ENCODE measurements at places on chromosomes 4 and X.

DNA sequence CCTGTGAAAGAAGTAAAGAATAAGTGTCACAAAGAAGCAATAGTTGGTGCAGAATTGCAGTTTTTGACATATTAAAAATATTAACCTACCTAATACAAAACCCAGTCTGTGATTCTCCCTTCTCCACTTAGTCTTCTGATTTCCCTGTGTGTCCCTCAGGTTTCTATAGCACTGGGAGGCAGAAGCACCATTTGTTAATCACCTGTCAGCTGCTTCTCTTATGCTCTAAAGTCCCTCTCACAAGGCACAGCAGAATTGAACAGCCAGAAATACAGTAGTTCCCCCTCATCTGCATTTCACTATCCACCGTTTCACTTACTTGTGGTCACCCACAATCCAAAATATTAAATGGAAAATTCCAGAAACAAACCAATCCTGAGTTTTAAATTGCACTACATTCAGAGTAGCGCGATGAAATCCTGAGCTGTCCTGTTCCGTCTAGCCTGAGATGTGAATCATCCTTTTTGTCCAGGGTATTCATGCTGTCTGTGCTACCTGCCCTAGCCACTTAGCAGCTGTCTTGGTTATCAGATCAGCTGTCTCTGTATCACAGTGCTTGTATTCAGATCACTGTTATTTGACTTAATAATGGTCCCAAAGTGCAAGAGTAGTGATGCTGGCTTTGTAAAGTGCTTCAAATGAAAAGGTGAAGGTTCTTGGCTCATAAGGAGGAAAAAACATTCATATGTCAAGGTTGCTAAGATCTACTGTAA, 984.1 kb upstream of the GRID2 start:
- no peak for DNase-seq

GRCh38 chrX:16966752-16967448, 20.4 kb downstream of the REPS2 start:
- DNase-seq, result no peak

DNA sequence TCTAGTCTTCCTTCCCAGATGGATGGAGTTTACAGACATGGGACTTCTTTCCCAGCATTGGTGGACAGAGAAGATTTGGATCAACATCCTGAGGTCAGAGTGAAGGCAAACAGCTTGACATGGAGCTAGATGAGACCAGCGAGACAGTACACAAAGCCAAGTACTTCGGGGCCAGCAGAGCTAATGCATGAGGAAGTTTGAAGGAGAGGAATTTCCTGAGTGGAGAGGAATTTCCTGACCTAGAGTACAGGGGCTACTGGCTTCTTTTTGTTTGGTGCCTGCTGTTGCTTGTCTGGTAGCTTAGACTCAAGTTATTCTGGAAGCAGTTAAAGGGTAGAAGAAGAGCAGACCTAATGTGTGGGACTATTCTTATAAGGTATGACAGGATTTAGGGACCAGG, 69.1 kb upstream of the EOLA2 start:
- no peak for DNase-seq

GRCh38 chrX:72016881-72017783, 106.5 kb downstream of the NHSL2 start:
- DNase-seq, result no peak

DNA sequence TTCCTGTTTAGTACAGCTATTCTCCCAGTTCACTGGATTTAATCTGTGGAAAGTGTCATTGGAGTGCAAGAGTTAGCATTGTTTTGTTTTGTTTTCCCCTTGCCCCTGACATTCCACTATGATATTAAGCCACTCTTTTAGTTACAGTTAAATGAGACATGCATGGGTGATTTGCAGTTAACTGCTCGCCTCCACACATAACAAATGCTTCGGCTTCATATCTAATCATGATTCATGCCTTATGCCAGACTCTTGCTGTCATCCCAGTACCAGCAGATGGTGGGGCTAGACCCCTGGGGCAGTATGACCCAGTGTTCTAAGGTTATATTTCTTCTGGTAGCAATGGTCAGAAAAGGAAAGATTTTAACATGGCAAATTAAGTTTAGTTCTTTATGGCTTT, 80.1 kb downstream of the RAP1GDS1 start:
- no peak for DNase-seq

GRCh38 chrX:33171041-33171440, 40.3 kb downstream of the DMD start:
- no peak for DNase-seq

GRCh38 chrX:31608638-31609037, 536.8 kb upstream of the FTHL17 start:
- no peak for DNase-seq

- peak; percentile 25 for DNase-seq
Measured at GRCh38 chr4:162497564-162498167, 333.9 kb upstream of the FSTL5 start.

DNA sequence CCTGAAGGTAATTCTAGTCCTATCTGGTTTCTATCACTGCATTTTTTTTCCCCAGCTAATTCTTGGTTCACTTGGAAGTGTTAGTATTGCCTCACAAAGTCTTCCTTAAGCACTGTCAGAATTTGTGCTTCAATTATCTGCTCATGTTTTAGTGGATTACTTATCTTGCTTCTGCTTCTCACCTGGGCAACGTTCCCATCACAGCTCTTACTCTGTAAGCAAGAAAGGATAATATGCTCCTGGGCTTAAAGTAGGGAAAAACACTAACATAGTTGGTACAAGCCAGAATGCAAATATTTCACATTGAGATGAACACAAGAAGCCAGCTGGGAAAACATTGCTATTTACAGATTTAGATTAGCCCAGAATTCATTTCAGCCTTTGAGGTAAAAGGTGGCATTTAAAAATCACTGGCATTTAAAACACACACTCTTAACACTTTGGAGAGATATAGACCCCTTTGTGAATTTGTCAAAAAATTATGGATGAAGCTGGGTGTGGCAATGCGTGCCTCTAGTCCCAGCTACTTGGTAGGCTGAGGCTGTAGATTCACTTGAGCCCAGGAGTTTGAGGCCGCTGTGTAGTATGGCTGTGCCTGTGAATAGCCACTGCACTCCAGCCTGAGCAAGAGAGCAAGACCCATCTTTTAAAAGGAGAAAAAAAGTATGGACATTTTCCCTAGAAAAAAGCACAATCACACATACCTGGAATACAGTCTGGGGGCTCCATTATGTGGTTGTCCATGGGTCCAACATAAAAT, 6.6 kb upstream of the PTPN13 start:
- no peak for DNase-seq

DNA sequence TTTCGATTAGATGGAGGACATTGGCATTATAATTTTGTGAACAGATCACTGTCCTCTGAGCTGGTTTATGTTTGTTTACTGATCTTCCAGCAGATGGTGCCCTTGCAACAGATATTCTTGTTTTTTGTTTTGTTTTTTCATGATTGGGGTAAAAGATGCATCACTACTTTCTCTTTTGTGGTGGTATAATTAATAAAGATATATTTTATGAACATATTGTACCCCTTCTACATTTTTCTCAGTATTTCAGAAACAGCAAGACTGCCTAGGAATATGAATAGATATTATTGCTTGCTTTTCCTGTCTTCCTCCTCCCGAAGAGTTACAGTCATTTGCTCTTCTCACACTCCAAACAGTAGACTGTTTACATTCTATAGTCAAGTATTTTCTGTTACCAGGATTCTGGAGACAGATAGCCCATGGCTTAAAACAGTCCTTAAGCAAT, 905.2 kb downstream of the TRAM1L1 start:
- DNase-seq, result no peak

GRCh38 chr4:156538210-156538609, 433.4 kb downstream of the PDGFC start:
- DNase-seq, result no peak

DNA sequence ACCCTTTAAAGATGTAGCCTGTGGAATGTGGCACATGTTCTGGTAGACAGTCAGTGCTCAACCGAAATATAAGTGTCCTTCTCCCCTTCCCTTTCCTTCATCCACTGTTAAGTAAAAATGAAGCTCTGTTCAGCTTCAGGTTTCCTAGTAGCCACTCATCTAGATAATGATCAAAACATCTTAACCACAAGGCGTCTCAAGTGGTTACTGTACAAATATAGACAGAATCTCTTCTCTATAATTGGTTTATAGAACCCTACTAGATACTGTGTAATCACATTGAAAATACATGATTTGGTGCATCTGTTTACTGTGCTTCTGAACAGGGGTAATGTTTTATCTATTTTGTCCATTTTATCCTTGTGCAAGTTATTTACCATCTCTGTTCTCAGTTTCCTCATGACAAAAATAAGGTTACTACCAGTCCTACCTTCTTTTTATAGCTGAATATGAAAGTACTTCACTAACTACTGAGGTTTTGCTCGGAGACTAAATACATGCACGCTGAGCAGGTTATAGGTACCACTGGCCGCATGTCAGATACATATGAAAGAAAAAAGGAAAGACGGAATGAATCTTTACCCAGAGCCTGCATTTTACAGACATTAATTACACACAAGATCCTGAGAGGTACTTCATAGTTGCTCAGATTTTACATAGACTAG, 20.3 kb upstream of the SLC25A4 start:
- DNase-seq, result peak; percentile 2

- no peak for DNase-seq
Measured at GRCh38 chrX:120514236-120514635, 45.1 kb upstream of the LAMP2 start.

DNA sequence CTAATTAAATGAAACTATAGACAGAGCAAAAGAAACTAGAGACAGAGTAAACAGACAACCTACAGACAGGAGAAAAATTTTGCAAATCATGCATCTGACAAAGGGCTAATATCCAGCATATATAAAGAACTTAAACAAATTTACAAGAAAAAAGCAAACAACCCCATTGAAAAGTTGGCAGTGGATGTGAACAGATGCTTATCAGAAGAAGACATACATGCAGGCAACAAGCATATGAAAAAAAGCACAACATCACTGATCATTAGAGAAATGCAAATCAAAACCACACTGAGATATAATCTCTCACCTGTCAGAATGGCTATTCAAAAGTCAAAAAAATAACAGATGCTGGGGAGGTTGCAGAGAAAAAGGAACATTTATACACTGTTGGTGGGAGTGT, 14.8 kb downstream of the ZNF280C start:
- no peak for DNase-seq

DNA sequence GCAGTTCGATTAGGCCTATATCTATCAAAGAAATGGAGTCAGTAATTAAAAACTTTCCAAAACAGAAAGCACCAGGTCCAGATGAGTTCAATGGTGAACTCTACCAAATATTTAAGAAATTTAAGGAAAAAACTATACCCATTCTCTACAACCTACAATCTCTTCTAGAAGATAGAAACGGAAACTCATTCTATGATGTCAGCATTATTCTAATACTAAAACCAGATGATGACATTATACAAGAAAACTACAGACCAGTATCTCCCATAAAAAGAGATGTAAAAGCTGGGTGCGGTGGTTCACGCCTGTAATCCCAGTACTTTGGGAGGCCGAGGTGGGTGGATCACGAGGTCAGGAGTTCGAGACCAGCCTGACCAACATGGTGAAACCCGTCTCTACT, 29.5 kb upstream of the BDH2 start:
- DNase-seq, result no peak

GRCh38 chr4:43379016-43379415, 486.5 kb downstream of the GRXCR1 start:
- DNase-seq, result no peak

- no peak for DNase-seq
Measured at GRCh38 chr4:175905925-175906324, 93.9 kb upstream of the GPM6A start.

GRCh38 chr4:185792384-185793115, 19.4 kb downstream of the SORBS2 start:
- no peak for DNase-seq

DNA sequence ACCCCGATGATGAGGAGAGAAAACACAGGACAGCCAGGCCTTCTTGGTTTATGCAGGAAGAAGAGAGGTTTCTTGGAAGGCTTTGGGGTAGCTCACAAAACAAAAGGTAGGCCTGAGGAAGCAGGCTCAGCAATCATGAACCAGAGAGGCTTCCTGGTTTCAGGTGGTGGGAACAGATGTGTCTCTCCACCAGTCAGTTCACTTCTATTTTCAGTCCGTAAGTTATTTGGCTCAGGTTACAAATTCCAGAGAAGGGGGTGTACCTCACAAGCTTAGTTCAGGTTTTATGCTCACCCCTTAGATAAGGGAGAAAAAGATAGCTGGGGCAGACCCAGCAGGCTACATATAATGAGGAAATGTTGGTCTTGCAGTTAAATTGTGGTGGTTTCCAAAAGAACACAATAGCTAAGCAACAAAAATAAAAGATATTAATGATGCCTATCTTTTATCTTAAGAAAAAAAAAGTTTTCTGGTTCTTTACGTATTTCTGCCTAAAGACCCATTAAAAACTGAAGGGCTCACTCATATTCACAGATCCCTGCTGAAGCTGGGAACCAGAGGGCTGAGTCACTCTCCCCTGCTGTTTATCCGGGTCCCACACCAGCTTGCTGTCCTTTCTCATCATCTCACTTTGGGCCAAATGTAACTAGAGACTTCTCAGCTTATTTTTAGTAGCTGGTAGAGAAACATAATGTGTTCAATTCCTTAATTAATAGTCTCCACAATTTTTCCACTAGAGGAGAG, 177.0 kb downstream of the CAMK2D start:
- DNase-seq, result no peak

- DNase-seq, result no peak
Measured at GRCh38 chr4:138773321-138773720, 242.3 kb upstream of the NOCT start.

DNA sequence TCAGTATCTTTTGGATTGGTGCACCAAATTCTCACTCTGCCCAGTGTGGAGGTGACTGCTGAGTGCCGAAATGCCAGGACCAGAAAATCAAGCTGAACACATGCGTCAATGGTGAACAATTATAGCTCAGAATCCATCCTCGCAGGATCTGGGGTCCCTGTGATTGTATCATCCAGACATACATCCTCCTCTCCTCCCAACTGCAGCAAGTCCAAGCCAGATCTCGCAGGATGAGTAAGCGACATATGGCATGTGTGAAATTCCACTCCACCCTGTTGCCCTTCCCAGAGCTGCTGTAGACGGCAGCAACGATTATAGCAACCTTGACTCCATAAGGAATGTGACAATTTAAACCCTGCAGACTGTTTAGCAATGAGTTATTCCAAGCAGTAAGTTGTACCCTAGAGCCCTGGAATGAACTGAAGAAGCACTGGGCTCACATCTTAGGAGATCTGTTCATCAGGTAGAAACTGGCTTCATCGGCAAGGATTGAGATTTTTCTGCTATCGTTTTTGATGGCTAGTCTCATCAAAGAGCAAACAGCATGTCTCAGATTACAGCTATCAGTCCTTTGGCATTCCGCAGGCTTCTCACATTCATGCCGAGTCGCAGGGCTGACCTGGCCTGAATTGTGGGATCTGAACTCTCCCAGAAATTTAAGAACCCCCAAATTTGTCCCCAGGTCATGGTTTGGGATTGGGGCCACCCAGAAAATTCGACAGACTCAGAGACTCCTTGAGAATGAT, 35.5 kb upstream of the SORBS2 start:
- no peak for DNase-seq

DNA sequence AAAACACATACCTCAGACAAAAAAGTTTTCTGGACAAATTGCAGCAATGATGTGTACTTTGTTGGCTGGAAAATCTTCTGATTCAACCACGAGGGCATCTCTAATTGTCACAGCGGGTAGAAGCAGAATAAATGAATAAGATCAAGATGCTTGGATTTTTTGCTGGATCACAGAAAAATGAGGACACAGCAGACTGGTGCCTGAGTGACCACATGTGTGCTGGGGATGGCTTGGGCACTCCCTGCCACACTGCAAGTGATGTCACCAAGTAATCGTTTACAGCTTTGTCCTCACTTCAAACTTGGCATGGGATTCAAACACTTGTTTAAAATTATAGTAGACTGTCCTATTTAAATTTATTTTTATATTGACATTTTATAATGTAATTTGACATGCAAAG, 557.0 kb downstream of the SPRY1 start:
- DNase-seq, result no peak

GRCh38 chr4:101710806-101711205, 79.7 kb upstream of the BANK1 start:
- DNase-seq, result no peak
